ENCODE measurements at places on chromosomes 6 and 20.

- no peak for DNase-seq
Measured at GRCh38 chr6:34570066-34570833, 14.1 kb upstream of the SPDEF start.

GRCh38 chr6:51466427-51466826 lies 621.0 kb downstream of the PKHD1 start:
- no peak for DNase-seq

DNA sequence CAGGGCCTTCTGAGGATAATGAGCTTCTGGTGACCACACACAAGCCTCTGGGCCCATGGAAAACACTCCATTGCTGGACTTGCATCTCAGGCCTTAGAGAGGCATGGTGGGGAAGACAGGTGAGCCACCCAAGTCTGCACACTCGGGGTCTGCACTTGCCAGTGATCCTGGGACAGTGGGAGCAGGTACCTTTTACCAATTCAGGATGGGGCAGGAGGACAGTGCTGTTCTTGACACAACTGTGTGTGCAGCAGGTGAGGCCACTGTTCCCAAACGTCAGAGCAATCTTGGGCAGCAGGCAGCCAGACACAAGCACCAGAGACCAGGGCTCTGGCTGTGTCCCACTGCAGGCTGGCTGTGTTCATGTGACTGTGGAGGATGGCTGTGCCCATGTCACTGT lies 221.3 kb downstream of the ERMARD start:
- DNase-seq = no peak

- DNase-seq = no peak
Measured at GRCh38 chr6:109979033-109979921, 1.2 kb downstream of the GPR6 start.

GRCh38 chr6:40472353-40472752 lies 114.8 kb downstream of the LRFN2 start:
- no peak for DNase-seq

DNA sequence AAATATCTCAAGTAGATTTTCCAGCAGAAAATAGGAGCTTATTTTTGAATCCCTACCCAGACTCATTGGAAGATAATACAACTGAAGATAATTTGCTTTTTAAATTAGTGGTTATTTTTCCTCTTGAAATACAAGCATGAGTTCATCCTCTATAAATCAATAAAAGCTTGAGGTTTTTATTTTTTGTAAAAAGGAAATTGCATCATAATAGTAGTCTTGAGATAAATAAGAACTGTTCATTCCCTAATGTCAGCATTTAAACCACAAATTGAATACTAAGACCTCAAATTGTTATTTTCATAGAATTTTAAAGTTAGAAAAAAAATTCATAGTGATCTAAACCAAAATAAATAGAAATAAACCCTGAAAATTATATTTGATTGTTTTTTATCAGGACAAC lies 719.1 kb downstream of the CD109 start:
- DNase-seq = no peak

DNA sequence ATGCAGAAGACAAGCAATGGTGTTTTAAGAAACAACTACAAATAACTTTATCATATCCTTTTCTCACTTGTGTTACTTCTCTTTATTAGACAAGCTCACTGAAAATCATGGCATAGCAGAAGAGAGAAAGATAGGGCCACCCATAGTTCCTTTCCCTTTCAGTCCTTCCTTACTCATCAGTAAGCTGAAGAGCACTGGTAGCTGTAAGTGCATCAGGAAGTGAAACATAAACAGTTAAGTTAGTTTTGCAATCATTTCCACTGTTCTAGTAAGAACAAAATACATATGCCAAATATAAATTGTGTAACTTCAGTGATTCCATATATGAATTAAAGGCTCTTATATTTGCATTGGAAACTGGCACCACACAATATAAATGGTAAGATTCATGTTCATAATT lies 220.1 kb downstream of the HACE1 start:
- DNase-seq = no peak

GRCh38 chr6:108260126-108260808 lies 573 bp downstream of the SNX3 start:
- peak; percentile 35 for DNase-seq

DNA sequence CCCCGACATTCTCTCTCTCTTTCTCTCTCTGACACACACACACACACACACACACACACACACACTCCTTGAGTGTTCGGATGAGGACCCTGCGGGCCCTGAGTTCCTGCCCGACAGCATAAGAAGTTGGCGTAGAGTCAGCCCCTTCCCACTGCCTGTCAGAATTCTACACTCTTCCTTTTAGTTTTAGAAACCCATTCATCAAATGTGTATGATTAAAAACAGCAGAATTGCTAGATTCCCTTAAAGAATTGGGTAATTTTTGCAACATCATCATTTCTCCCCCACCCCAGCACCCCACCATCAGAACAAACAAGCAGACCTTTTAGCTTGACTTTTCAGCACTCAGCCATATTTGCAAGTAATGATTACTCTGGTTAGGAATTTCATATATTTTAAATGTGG lies 322.8 kb downstream of the FARS2 start:
- no peak for DNase-seq

GRCh38 chr6:6006428-6007365 lies at the start of gene NRN1:
NRN1 (minus strand) TSS chr6:6006925; CDS start chr6:6006749, 176 bp downstream.
- no peak for DNase-seq

DNA sequence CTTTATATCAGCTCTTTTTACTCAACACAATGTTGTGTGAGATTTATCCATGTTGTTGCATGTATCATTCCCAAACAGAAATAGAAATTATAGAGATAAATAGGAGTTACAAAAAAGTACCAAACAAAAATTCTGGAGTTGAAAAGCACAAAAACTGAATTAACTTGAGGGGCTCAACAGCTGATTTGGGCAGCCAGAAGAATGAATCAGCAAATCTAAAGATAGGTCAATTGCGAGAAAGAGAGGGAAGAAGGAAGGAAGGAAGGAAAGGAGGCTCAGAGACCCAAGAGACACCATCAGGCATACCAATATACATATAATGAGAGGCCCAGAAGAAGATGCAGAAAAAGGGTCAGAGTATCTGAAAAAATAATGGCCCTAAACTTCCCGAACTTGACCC lies 98.9 kb downstream of the ATG5 start:
- no peak for DNase-seq

- DNase-seq = no peak
Measured at GRCh38 chr20:16216227-16216913, 356.9 kb downstream of the KIF16B start.

- DNase-seq = no peak
Measured at GRCh38 chr6:75532521-75532920, 38.9 kb upstream of the FILIP1 start.

DNA sequence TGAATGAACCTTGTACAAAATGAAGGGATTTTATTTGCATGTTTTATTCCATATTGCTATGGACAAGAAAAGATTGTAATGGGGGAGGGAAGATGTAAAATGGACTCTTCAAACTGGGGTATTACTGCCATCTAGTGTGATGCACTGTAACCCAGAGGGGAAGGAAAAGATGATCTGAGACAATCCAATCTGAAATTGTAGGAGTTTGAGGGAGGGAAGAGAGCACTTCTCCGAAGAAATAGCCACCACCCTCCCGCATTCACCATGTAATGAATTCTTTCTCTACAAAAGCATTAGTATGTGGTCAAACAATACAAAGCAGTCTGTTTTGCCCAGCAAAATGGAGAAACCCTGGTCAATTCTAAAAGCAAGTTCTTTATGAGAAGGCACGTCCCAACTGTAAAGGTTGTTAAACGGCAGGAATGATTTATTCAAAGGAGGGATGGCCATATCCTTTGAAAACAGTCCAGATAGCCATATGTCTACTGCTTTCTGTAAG lies 679.5 kb upstream of the NRSN1 start:
- DNase-seq = peak; percentile 6

- DNase-seq = peak; percentile 38
Measured at GRCh38 chr6:138685257-138685656, 88.3 kb upstream of the CCDC28A start.

DNA sequence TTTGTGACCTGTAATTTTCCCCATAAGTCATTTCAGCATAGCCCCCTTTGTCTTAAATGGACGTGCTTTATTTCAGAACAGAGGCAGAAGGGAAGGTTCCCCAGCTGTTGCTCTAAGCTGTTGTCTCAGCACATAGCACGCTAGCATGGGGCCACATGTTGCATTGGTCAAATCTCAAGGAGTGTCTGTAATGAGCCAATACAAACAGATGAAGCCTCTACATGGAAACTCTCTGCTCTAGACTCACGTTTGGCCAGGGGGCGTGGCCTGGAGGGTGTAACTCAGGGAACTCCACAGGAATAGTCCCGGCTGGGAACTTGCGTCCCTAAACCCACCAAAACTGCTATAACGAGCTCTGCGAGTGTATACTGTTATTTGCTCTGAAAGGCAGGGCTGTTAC lies 35.2 kb upstream of the SLC22A2 start:
- no peak for DNase-seq

DNA sequence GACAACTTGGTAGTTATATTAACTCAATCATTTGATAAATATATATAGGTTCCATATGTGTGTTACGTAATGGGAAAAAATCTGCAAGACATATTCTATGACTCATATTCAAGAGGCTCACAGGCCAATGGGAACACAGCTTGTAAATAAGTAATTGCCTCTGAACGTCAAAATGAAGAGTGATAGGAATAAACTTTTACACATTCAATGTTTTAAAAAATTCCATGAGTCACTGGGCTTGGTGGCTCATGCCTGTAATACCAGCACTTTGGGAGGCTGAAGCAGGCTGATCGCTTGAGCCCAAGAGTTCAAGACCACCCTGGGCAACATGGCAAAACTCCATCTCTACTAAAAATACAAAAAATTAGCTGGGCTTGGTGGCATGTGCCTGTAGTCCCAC lies 209.4 kb upstream of the MCHR2 start:
- peak; percentile 85 for DNase-seq

GRCh38 chr6:130676077-130676772 lies 151.0 kb upstream of the SMLR1 start:
- no peak for DNase-seq

DNA sequence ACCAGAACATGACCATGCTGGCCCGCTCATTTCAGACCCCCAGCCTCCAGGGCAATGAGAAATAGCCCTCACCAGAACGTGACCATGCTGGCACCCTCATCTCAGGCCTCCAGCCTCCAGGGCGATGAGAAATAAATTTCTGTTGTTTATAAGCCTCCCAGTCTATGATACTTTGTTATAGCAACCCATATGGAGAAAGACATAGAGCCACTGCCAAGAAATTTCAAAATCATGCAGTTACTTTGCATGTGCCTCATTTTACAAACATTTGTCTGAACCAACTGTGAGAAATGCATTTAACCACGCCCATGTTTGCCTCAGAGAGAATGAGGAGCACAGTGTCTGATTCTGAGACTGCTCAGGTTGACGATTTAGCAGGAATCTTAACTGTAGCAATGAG lies 15.5 kb downstream of the CYP39A1 start:
- peak; percentile 13 for DNase-seq

GRCh38 chr20:15763366-15763765 lies 809.9 kb downstream of the KIF16B start:
- DNase-seq = no peak

DNA sequence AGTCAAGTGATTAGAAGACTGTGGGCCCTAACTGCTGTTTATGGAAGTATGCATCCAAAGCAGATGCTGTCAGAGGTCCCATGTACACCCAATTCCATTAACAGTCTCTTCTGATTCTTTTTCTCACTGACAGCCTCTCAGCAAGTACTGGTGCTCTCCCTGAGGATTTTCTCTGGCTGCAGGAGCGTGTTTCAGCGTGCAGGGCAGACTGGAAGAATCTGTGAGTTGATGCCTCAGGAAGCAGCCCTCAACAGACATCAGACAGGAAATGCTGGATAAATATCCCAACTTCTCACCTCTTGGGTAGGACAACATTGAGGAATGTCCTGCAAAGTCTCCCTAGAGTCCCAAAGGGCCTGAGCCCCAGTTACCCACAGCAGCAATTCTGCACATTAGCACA lies 40.8 kb downstream of the ANKEF1 start:
- DNase-seq = peak; percentile 25

DNA sequence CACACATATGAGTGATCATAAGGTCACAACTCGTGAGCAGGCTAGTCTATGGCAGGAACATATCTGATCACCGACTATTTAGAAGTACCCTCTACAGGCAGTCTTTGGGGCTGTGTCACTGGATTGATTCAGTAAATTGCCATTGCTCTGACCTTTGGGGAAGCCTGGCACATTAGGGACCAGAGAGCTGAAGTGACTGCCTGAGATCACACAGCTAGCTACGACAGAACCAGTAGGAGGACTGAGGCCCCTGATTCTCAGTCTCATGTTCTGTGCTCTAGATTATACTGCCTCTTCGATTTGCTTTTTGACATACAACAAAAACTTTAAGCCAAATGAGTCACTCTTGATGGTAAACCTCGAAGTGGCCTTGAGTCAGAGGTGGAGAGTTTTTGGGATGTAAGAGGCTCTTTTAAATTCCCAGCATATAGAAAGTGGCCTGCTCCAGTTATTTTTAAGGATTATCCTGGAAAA lies 247.5 kb upstream of the SUPT3H start:
- DNase-seq = no peak

- peak; percentile 42 for DNase-seq
Measured at GRCh38 chr6:11535801-11536230, 1.7 kb upstream of the TMEM170B start.

- DNase-seq = peak; percentile 100
Measured at GRCh38 chr20:38962044-38962927, at the start of gene DHX35. DHX35 (plus strand) TSS chr20:38962344; CDS start chr20:38962368, 24 bp downstream.

DNA sequence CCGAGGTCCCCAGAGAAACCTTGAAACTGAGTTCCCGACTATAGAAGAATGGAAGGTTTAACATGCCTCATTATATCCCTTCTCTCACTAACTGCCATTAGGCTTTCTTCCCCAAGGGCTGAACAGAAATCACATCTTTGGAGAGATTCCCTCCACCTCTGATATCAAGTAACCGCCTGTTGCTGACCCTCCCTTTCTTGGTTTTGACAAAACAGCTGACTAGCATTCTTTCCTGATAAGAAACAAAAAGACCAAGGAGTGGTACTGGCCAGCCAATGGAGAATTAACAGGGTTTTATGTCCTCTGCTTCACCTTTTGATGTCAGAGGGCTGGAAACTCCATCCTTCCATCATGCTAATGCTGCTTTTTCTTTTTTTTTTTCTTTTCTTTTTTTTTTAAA lies 176.6 kb upstream of the ADGRB3 start:
- DNase-seq = no peak

- DNase-seq = no peak
Measured at GRCh38 chr6:67689329-67689728, 945.8 kb upstream of the ADGRB3 start.

GRCh38 chr6:93735099-93735498 lies 315.7 kb upstream of the EPHA7 start:
- DNase-seq = no peak

DNA sequence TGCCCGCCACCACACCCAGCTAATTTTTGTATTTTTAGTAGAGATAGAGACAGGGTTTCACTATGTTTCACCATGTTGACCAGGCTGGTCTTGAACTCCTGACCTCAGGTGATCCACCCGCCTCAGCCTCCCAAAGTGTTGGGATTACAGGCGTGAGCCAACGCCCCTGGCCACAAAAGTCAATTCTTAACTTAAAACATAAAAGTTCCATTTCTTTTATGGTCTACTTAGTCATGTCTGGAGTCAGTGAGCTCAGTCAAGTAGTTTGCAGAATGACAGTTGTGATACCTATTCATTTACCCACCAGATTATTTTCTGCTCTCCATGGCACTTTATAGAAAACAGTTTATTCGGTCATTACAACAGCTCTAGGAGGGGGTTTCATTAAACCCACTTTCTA lies 103.1 kb upstream of the ESR1 start:
- DNase-seq = no peak

All from RWPE1 (cell line).